ENCODE measurements at places on chromosomes 13 and 19.

GRCh38 chr19:38596057-38596981, 21.4 kb downstream of the MAP4K1 start:
- no peak for DNase-seq

GRCh38 chr13:21580736-21581135, 23.2 kb downstream of the MICU2 start:
- DNase-seq = no peak

DNA sequence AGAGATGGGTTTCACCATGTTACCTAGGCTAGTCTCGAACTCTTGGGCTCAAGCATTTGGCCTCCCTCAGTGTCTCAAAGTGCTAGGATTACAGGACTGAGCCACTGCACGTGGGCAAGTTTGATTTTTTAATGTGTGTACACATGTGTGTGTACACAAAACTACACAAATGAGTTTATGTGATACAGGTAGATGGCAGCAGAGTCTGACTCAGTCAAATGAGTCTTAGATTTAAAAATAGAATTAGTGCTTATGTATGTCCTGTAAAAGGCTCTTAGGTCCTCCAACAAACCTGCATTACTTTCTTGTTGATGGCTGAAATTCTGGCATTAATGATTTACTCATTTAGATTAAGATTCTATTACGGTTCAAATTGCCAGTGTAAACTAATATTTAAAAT, 293.7 kb downstream of the PCDH17 start:
- no peak for DNase-seq

GRCh38 chr13:113534236-113534860, 43.8 kb upstream of the DCUN1D2 start:
- DNase-seq = no peak

DNA sequence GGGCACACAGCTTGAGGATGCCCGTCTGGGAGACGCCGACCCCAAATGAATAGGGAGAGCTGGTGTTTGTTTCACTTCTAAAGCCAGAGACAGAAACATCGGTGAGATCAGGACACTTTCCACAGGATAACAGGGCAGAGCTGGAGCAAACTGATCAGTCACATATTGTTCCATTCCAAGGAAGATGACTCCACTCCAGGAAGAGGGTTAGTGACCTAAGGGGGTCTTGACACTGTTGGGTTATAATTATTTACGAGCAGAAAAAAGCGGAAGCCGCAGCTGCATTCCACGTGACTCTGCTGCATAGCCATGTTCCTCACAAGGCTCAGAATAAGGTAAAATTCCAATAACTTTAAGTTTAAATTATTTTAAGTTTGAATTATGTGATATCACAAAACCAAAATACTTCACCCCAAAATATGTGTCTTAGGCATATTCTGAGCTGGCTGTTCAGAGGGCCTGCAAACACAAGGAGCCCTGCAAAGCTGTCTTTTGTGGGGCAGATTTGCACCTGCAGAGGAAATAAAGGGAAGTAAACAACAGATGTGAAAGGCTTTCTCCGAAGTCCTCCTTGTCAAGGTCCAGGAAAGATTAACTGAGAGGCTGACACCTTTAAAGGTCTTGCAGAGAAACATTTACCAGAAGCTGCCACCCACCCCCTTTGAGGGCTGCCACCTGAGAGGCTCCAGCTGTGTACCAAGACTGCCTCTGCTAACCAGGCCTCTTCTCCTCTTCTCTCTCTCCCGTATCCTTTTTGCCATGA, 819.2 kb downstream of the UQCRFS1 start:
- no peak for DNase-seq

DNA sequence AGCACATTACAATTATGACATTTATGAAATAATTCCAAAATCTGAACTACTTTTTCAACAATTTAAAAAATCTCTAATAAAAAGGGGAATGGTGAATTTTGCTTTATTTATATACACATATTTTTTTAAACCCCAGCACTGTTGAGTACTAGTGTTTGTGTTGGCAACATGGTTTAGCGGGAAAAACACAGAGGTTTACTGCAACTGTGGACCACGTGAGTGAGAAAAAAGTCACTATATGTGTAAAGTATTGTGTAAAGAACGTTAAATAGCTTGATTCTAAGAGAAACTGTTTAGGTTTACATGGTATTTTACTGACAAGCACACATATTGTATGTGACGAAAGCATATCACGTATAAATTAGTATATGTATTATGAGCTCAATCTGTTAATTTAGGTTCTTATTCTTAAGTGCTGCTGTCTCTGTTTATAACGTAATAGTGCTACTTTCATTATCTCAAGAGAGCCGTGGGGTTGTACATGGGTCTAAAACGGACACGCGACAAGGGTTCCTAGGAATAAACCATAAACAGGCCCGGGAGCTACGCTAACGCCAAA, 617 bp downstream of the SKA3 start:
- no peak for DNase-seq

GRCh38 chr13:52455677-52456041, 381 bp downstream of the CKAP2 start:
- DNase-seq = peak; percentile 74

- DNase-seq = no peak
These were observed 2.6 kb upstream of the SLC27A1 start for GRCh38 chr19:17467471-17468301.

- DNase-seq = no peak
These were observed 196.7 kb downstream of the FOXO1 start for GRCh38 chr13:40469581-40470310.
